ENCODE measurements at places on chromosomes 5 and 9.

- DNase-seq: no peak
Measured at GRCh38 chr5:73906277-73906676, 280.3 kb downstream of the ARHGEF28 start.

- DNase-seq: no peak
Measured at GRCh38 chr9:121133104-121133816, 58.5 kb downstream of the CNTRL start.

GRCh38 chr9:127330501-127330900, 65.9 kb downstream of the GARNL3 start:
- no peak for DNase-seq

GRCh38 chr9:114861922-114862605, 56.2 kb upstream of the TNFSF15 start:
- peak; percentile 65 for DNase-seq

- no peak for DNase-seq
Measured at GRCh38 chr5:80254767-80255430, 949 bp downstream of the SERINC5 start.

DNA sequence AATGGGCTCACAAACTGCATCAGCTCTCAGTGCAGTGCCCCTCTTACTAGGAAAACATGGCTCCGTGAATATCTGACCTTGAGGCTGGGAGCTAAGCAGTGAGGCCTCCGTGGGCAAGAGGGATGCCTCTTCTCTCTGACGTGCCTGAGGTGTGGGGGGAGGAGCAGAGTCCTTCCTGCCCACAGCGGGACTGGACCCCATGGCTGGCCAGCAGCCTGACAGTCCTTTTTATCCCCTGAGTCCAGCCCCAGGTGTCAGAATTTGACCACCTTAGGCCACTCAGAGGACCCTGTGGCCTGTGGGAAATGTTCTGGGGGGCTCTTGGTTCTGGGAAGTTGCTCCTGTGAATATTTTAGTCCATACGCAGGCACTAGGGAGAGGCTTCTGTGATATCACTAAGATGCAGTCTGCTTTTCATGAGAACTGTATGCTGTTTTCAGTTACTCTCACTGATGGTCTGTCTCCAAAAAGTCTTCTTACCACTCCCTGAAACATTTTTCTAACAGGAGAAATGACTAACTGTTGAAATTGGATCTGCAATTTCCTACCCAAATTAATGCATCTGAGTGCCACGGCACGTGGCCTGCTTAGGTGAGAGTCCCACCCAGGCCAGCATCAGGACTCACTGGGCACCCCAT, 23.4 kb downstream of the ANGPTL2 start:
- DNase-seq: no peak

Data from suppressor macrophage (primary cell).